ENCODE measurements at places on chromosomes 4 and X.

- DNase-seq: no peak
These were observed 6.3 kb upstream of the NKX1-1 start for GRCh38 chr4:1412376-1413203.

DNA sequence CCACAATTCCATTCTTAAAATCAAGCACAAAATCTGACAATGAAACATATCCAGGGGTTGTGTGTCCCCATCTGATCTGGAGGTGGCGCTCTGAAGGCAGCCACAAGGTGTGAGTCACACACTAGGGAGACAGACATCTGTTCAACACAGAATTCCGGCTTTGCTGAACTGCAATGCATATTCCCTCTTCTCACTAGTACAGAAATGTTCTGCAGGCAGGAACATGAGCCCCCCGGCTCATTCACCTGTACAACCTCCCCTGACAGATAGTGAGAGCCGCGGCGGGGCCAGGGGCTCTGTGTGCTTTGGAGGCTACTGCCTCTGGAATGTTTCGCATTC is 41.9 kb downstream of the WDR1 start:
- peak; percentile 50 for DNase-seq

DNA sequence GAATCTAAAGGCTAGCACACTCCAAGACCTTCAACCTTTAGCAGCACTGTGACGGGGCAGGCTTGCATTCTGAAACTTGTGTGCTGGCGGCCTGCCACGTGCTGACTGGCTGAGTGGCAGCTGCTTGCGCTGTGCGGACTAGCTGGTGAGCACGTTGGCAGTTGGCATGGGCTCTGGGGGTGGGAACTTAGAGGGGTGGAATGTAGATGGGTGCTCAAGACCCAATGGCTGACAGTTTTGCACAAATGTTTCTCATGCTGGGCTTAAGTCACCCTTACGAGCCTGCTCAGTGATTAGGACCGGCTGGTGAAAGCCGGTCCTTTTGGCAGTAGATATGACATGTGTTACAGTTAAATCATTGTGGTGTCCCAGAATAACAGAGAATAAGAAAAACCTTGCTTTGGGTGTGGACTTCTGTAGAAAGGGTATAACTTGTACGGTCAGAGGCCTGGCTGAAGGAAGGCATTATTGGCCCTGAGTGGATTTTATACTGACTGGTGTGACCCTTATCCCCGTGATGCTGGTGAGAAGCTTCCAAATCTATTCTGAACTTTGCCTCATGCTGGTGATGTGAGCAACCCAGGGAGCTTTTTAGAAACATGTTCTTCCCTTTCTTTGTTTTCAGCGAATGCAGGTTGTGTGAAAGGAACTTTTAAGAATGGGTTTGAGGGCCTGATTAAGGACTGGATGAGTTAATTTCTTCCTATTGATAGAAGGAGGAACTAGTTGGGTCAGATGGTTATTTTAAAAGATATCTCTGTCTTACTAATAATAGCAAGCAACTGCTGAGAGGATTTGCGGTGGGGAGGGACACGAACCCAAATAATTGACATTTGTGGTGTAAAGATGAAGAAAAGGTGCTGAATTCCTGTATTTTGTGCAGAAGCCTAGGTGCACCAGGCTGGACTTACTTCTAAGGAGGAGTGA is 107.4 kb upstream of the SLC4A4 start:
- peak; percentile 72 for DNase-seq

- DNase-seq: peak; percentile 9
These were observed 107.9 kb upstream of the ELOVL6 start for GRCh38 chr4:110306303-110306702.

GRCh38 chrX:7689791-7690412 is 153.1 kb upstream of the VCX start:
- no peak for DNase-seq

GRCh38 chrX:22406201-22406737 is 133.6 kb downstream of the CBLL2 start:
- no peak for DNase-seq

DNA sequence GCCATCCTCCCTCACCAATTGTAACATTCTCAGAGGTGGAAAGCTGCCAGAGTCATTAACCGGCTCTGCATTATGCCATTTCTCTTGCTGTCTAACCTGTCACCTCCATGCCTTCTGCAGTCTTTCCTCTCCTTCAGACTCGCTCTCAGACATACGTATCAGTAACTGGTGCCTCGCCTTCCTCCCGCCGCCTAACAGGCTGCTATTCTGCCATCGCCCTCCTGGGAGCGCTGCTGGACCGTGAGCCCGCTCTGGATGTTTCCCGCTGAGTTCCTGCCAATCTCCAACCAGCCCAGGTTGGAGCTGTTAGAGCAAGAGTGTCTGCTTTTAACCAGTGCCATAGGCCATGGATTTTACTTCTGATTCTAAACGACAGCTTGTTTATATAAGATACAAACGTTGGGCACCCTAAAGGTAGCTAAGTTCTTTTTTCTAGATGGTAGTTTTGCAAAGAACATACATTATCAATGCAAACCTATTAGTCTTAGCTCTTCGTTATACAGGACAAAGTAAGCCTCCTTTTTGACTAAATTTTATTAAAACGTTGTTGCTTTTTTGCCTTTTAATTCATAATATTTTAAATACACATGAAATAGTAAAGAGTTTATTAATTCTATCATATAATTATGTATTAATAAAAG is 59.5 kb upstream of the NEIL3 start:
- DNase-seq: peak; percentile 75

DNA sequence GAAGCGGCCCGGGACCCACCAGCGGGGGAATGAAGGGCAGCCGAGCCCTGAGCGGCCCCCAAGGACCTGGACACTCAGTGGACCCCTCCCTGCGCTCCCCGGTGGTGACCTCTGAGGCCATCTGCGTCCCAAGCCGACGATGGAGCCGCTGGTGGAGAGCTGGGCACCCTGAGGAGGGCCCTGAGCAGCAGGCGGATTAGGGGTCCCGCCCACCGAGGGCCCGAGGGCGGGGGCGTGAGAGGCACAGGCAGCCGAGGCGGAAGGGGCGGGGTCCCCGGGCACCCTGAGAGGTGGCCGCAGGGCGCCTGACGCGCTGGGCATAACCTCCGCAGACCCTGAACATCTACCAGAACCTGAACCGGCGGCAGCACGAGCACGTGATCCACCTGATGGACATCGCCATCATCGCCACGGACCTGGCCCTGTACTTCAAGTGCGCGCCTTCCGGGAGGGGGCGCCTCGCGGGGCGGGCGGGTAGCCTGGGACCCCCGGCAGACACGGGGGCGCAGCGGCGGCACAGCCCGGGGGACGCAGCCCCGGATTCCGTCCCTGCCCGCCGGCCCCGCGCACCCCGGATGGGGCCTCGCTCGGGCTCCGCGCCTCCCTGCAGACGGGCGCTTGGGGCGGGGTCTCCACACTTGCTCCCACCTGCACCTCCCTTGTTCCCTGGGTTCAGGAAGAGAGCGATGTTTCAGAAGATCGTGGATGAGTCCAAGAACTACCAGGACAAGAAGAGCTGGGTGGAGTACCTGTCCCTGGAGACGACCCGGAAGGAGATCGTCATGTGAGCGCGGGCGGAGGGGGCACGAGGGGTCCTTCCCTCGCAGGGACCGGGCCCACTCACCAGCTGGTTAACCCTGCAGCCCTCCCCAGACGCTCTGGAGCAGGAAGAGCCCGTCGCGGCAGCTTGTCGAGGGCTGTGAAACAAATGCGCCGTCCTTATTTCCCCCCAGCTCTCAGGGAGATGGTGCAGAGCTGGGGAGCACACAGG is 10.3 kb downstream of the ATP5ME start:
- DNase-seq: no peak

- no peak for DNase-seq
These were observed 84.6 kb downstream of the TSPAN5 start for GRCh38 chr4:98573791-98574190.

- no peak for DNase-seq
These were observed 10.1 kb downstream of the GDPD2 start for GRCh38 chrX:70432936-70433847.

- peak; percentile 38 for DNase-seq
These were observed 24.3 kb upstream of the TET2 start for GRCh38 chr4:105122350-105122749.

GRCh38 chrX:54808109-54808604 is 612 bp downstream of the MAGED2 start:
- DNase-seq: no peak

DNA sequence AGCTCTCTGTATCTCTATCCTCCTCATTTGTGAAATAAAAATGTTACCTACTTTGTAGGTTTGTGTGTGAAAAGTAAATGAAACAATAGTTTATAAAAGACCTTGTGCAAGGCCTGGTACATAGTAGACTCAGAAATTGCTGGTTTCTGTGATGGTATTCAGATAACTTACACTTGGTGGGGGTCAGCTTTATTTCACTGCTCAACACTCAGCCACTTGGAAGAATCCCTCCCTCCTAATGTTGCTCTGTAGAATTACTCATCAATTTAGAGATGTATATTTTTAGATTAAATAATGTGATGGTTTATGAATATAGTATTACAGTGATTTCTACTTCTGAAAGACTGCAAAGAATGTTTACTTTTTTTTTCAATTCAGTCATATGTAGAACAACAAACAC is 32.7 kb downstream of the SMARCAD1 start:
- no peak for DNase-seq

DNA sequence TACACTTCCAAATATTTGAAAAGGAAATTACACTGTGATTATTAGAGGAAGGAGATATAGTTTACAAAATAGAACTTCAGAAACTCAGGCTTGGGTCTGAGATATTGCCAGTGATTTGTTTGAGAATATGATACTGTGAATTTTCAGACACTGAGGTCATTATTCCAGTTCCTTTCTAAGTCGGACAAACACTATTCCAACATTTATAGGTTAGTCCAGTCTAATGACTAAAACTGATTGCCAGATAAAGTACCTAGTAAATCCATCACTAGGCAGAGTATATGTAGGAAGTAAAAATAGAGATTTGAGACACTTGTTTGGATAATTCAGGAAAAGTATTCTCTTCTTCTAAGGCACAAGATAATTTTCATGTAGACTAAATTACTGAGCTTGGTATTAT is 13.2 kb downstream of the MTTP start:
- DNase-seq: no peak

DNA sequence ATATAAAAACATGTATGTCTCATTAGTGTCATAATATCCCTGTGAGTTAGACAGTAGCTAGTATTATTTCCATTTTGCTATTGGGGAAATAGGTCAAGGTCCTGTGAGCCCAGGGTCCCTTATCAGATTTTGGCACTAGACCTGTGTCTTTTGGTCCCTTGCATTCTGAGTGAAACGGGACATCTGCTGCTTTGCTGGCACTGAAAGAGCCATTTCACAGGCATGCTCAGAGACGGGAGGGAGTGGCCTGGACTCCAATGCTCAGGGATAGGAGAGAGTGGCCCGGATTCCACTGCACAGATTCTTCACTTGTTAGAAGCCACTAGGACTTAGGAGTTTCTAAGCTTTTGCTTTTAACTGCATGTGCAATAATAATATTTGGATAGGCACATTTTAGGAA is 177.2 kb downstream of the TSPAN5 start:
- DNase-seq: no peak

GRCh38 chrX:107135049-107135964 is 16.7 kb upstream of the RBM41 start:
- peak; percentile 73 for DNase-seq

- no peak for DNase-seq
These were observed 61.0 kb downstream of the CHST7 start for GRCh38 chrX:46634577-46634976.

GRCh38 chr4:180949424-180950213 is 1293.6 kb upstream of the TENM3 start:
- DNase-seq: no peak

- DNase-seq: peak; percentile 22
These were observed 1.0 kb upstream of the TMEM131L start for GRCh38 chr4:153465140-153465539.

DNA sequence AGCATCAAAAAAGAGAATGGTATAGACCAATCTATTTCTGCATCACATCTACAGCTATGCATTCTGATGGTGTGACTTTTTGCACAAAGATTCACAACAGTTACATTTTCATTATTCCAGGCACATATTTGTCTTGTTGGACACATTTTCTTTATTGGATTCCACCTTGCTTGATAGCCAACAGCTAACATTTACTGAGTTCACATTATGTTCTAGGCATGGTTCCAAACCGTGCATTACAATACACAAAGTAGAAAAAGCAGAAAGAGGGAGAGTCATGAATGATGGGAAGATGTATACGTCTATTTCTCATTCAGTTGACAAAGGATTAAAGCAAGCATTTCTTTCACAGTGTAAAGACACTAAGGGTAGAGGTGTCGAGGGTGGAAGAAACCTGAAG is 22.9 kb upstream of the CLGN start:
- no peak for DNase-seq

- no peak for DNase-seq
These were observed 250.5 kb downstream of the STPG2 start for GRCh38 chr4:97892592-97893266.

DNA sequence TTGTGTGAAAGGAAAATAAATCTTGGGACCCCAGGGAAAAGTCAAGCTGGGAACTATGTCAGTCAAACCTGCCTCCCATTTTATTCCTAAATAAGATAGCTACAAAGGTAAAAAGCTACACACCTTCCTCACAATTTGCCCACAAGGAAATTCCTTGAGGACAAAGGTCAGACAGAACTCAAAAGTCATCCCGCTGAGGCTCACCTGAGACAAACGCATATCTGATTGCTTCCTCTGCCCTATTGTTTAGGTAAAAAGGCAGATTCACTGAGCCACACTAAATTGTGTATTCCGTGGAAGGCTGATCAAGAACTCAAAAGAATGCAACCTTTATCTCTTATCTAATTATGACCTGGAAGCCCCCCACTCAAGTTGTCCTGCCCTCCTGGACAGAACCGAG is 58.7 kb upstream of the MAML3 start:
- no peak for DNase-seq

DNA sequence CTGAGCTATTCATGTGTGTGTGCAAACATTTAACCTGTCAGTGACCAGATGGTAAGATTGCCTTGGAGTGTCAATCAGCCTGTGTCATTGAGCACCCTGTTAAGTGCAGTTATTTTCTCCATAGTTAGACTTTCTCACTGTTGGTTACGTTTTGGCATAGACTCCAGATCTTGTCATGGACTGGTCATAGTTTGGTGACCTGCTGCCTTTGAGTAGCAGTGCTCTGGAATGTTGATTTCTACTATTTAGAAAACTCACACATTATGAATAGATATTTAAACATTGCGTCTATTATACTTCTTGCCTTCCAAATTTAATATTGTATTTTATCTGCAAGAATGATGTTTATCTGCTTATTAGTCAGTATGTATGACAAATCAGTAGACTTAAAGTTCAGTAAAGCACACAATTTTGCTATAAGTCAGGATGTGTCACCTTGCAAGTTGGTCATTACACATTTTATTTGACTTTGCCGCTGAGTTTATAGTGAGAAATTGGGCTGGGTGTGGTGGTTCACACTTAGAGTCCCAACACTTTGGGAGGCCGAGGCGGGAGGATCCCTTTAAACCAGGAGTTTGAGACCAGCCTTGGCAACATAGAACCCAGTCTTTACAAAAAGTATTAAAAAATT is 42.4 kb downstream of the KIAA0232 start:
- DNase-seq: peak; percentile 40

DNA sequence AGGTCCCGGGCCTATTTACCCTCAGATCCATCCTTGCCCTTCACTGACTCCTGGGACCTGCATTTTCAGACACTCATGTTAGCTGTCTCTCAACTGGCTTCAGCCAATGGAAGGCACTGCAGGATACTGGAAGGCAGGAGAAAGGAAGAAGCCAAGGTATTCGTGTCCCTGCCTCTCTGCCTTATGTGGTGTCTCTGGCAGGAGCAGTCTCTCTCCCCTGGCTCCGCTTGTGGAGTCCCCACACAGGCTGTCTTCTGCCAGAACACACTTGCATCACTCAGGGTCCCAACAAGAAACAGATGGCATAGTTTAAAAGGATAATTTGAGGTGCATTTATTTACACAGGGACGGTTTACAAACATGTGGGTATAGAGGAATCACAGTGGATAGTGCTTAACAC is 21.6 kb upstream of the MAPK10 start:
- DNase-seq: no peak

- no peak for DNase-seq
These were observed 365.5 kb downstream of the ZNF674 start for GRCh38 chrX:46179748-46180147.
